ENCODE measurements at places on chromosomes 1 and 21. TPM values are rescaled to one million over a fixed set of nuclear protein-coding genes. Genes with fewer than 3 reads are reported as not detected.

Gene AK5
- polyA plus RNA-seq = 0.25 TPM

DNA sequence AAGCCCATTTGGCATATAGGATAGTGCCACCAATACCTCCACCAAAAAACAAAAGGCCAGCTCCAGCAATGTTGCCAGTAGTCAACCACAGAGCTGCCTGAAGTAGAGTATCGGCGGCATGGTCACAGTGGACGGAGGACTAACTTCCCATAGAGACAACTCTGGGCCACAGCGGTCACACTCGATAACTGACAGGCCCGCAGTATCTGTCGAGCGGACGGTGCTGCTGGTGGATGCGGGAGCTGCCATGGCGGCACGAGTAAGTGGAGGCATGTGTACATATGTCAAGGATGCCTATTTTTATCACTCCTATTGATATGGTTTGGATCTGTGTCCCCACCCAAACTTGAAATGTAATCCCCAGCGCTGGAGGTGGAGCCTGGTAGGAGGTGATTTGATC is 4.1 kb downstream of the KRTAP12-1 start:
- no peak for DNase-seq

Gene SPRR4
- polyA plus RNA-seq = not detected

- no peak for DNase-seq
Measured at GRCh38 chr1:244866355-244866754, 2.0 kb upstream of the HNRNPU start.

DNA sequence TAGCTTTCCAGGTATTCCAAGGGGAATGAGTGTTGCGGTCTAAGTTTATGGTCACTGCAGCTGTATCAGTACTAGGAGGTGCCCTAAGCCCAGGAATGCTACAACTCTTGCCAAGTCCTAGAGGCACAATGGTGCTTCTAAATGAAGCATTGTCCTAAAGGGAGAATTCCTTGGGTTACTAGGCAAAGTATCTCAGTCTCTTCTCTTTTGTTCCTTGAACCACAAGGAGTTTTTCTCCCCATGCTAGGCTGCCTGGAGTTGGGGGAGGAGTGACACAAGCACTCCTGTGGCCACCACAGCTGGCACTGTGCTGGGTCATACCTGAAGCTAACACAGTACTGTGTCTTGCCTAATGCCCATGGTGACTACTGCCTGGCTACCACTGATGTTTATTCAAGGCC is 50.7 kb downstream of the KMO start:
- DNase-seq = no peak

Gene BATF3
- polyA plus RNA-seq = 1.6 TPM

DNA sequence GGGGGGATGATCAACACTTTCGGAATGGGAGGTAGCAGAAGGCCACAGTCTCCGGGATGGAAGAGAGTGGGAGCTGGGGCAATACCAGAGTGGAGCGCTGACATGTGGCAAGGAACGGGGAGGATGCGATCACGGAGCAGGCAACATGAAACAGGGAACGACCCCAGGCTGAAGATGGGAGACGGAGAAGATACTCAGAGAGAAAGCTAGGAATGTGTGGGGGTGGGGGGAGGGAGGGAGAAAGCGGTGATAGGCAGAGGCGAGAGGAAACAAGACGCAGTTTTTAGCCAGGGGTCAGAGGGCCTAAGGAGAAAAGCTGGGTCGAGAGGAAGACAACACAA is 577 bp downstream of the RAB3GAP2 start:
- no peak for DNase-seq

DNA sequence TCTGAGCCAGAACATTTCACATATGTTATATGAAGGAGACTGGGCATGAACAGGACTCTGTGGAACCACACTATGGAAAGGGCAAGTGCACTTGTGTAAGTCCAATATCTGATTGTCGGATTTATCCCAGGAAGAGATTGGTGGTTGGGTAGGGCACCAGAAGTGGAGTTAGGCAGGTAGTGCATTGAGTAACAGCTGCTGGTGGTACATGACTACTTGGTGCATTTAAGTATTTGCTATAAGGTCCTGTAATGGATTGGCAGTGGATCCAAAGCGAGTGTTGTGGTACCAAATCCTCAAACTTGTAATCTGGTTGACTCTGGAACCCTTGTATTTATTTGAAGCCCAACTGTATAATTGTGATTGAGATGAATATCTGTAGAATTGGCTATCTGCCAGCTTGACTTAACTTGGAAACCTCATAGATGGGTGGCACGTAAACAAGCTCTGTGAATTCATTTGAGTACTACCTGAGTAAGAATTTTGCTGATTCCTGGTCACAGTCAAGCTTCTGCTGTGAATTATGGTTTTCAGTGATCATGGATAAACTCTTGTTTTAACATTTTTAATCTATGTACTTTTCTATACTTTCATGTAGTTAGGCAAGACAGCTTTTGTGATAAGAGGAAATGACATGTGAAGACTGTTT is 21.1 kb downstream of the UBAP2L start:
- DNase-seq = no peak

GRCh38 chr1:115469703-115470476 is 131.8 kb upstream of the NGF start:
- peak; percentile 42 for DNase-seq

Gene ZBED6
- polyA plus RNA-seq = 1.8 TPM

DNA sequence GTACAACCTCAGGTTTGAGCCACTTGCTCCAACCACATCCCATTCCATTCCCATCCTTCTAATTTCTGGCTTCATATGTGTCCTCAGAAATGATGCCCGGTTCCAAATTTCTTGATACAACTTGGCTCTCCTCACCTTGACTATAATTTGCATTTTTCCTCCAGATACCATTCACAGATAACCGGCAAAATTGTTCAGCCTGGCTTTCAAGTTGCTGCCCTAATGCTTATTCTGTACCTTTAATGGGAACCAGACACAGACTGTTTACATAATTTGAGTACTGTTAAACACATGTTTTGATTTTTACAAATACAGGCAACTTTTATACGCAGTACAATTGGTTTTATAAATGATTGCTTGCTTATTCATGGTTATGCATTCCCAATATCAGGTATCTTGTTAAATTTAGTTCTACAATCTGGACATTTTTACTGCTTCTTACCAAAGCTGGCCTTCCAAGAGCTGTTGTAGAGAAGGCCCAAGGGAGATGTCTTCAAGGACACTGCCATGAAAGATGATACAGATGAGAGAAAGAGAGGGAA is 649.5 kb upstream of the CAMK1G start:
- no peak for DNase-seq

Gene S100A10
- polyA plus RNA-seq = 412 TPM

DNA sequence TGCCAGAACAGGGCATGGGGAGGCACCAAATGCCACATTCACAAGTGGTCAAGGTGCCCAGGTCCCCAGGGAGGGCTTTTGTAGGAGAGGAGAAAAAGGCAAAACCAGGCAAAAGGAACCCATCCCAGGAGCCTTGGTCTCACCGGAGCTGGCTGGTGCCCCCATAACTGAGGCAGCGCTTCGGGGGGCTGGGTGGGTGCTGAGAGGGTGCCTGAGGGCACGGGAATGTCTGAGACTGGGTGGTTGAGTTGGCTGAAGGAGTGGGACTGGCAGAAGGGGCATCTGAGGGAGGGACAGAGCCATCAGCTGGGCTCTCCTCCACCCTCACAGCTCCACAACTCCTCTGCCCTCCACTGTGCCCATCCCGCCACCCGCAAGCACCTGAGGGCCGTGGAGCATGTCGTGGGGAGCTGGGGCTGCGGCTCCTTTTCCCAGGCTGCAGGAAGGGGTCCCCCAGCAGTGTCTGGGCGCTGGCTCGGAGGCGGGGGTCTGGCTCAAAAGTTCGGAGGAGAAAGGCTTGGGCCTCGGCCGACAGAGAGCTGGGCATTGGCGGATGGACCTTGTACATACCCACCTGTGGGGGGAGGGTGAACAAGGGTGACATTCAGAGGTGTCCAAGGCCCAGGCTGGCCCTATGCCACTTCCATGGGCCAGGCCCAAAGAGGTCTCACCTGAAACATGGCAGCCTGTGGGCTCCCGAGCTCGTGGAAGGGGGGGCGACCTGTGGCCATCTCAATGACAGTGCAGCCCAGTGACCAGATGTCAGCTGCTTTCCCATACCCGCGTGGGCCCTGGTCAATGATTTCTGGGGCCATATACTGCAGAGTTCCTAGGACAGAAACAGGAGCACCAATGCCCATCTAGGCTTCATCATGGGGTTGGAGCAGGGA is 8.5 kb downstream of the MAP3K6 start:
- no peak for DNase-seq

DNA sequence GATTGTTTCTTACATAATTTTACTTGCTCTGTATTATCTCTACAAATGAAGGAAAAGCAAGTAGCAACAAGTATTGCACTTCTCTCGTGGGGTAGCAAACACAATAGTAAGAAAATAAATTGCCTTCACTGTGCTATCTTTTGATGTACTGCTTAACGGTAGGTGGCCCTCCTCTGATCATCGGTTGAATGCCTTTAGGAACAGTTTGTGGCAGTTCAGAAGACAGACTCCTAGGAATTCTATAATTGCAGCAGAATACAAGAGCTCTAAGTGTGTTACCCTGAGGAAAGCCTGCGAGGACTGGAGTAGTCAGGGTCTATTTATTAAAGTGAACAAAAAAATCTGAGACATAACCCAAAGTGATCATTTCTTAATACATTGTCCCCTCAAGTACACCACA is 1135.9 kb downstream of the KCNT2 start:
- DNase-seq = no peak

Gene ZMYND12
- 0.51 TPM for polyA plus RNA-seq

Gene GPA33
- polyA plus RNA-seq = 0.29 TPM

DNA sequence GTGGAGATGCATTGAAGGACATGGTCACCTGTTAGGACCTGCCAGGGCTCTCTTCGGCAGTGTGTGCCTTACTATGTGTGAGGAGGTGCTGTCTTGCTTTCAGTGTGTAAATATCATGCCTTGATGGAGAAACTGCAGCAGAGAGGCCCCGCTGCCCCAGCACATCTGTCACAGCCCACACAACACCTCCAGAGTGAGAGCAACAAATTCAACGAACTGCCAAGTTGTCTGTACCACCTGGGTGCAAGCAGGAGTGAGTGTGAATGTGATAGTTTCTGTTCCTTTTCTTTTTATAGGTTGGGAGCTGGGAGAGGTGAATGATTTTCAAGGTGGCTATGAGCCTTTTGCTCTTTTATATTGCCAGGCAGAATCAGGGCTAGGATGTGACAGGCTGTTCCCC is 114.6 kb upstream of the KIAA0040 start:
- no peak for DNase-seq

Gene CFAP57
- 0.09 TPM for polyA plus RNA-seq

Gene RNU1-1
- polyA plus RNA-seq = not detected

GRCh38 chr1:226690460-226690982 is 48.6 kb downstream of the ITPKB start:
- no peak for DNase-seq

Gene DTL
- polyA plus RNA-seq = 0.07 TPM

DNA sequence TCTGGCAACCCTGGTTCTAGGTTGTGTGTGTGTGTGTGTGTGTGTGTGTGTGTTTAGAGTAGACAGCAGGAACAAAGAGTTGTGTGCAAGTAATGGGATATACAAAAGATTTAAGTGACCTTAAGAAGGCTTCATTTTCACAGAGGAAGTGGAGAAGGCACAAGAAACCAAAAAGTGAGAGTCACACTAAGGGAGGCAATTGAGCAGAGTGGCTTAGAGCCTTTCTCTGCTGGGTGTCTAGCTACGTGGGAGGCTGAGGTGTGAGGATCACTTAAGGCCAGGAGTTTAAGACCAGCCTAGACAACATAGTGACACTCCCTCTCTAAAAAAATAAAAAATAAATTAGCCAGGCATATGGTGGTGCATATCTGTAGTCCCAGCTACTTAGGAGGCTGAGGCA is 44.4 kb upstream of the HAO2 start:
- DNase-seq = no peak

DNA sequence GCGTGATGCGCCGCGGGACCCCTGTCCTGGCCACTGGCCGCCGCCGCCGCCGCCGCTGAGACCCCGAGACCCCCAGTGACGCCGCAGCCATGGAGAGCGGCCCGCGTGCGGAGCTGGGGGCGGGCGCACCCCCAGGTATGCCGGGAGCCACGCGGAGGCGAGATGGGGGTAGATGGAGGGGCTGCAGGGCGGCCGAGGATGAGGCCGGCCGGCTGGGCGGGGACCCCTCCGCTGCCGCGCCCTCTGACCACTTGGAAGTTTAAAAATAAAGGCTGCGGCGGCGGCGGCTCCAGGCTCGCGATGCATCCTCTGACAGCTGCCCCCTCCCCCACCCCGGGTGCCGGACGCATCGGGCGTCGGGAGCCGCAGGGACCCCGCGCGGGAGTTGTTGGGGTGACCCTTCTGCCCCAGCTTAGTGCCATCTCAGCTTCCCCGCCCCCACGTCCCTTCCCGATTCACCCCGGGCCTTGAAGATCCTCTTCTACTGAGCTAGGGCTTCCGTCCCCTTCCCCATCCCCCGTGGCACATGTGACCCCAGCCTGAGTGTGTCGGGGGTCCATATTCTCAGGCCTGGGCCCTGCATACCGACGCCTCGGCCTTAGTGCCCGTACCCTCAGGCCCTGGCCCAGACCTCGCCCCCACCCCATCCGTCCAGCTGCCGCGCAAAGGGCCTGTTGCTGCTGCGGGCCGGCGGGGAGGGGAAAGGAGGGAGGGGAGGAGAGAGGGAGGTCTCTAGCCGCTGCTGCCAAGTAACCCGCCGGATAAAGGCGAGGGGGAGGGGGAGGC is 562 bp downstream of the MAP7D1 start:
- DNase-seq = peak; percentile 81

- no peak for DNase-seq
Measured at GRCh38 chr1:194394676-194395075, 1208.3 kb upstream of the B3GALT2 start.

GRCh38 chr1:8014381-8014988 is 11.6 kb downstream of the ERRFI1 start:
- no peak for DNase-seq

- DNase-seq = peak; percentile 31
Measured at GRCh38 chr1:228282329-228283042, 74.6 kb downstream of the OBSCN start.

GRCh38 chr1:55320891-55321290 is 105.7 kb upstream of the USP24 start:
- no peak for DNase-seq

- no peak for DNase-seq
Measured at GRCh38 chr1:35564884-35565741, 7.5 kb downstream of the NCDN start.

Measured in heart right ventricle (tissue), 16 donors.